GM12865 (cell line): ENCODE measurements at places on chromosomes 11 and 22.

GRCh38 chr22:17496841-17497240, 66.5 kb upstream of the SLC25A18 start:
- no peak for DNase-seq

- no peak for DNase-seq
Observed at GRCh38 chr11:66561975-66562248, 6.5 kb downstream of the CTSF start.

DNA sequence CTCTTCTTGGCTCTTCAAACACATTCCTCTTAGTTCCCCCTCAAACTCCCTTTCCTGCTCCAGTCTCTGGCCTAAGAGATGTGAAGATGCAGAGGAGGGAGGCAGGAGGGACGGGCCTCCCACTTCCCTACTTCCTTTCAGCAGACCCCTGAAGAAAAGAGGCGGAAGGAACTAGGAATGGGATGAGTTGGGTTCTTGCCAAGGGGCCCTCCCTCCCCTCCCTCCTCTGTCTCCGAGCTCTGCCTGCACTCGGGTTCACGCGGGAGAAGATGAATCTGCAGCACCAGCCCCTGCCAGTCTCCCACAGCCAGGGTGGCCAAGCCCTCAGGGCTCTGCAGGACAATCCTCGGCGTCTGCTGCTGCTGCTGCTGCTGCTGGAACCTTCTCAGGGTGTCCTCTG, 24.3 kb upstream of the PKNOX2 start:
- no peak for DNase-seq

DNA sequence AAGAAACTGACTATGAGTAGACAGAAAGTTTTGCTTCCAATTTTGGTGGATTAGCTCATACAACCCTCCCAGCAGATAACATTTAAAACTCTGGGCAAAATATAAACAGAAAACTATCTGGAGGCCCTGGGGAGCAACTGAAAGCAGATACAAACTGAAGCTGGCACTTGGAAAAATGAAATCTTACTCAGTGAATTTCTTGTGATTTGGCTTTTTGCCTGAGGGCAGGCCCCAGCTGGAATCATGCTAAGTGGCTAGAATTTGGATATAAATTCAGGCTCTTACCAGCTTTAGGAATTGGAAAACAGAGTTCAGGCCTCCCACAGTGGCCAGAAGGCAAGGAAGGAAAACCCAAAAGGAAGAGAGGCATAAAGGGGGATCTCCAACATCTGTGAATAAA, 85.8 kb downstream of the EFCAB6 start:
- no peak for DNase-seq

- peak; percentile 18 for DNase-seq
Observed at GRCh38 chr11:82194521-82194920, 539.1 kb downstream of the FAM181B start.

DNA sequence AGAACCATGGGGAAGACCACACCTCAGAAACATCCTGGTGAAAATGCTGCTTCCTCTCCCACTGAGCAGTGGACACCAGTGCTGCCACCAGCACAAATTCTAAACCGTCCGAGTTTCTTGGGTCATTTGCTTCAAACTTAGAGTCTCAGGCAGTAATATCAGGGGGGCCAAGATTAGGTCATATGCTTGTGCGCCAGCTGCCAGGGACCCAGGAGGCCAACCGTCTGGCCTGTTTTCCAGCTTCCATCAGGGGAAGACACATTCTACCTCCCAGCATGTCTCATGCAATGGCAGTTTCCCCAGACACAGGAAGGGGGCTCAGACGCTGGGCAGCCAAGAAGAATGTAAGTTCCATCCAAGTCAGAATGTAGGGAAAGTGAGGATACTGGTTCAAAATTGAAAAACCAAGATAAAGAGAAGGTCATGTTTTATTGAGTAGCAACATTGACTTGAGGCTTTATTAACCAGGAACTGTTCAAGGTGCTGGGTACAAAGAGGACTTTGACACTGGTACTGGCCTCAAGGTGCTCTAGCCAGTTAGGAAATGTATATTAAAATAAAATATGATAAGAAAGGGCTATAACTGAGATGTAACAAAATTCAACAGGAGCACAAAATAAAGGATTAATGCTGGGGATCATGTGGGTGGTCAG, 59.7 kb upstream of the EED start:
- DNase-seq = no peak

DNA sequence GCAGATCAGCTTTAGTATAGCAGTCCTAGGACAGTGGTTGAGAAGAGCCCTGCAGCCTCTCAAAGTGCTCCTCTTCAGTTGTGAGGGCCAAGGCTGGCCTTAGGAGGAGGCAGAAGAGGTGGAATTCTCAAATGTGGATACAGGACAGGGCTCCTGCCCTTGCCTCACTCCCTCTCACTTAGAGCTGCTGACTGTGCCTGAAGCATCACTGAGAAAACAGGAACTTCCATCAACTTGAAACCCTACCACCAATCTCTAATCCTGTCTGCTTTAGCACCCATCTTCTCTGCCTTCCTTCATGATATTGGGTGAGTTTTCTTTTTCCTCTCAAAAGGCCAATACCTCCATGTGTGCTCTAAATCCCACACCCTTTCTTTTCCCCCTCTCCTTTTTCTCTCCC, 14.4 kb upstream of the UCP3 start:
- DNase-seq = no peak

DNA sequence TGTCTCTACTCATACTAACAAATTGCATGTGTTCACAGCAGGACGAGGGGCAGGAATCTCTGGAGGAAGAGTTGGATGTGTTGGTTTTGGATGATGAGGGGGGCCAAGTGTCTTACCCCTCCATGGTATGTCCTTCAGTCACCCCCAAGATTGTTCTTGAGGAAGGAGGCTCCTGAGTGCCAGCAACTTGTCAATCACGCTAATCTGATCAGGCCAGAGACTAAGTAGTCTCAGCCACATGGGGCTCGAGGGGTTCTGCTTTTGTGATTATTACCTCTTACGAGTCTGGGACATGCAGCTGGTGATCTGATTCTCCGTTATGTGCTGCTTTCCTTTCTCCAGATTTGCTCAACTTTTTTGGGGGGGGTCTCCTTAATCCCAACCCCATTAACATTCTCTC, 54.3 kb downstream of the CTNND1 start:
- DNase-seq = no peak

DNA sequence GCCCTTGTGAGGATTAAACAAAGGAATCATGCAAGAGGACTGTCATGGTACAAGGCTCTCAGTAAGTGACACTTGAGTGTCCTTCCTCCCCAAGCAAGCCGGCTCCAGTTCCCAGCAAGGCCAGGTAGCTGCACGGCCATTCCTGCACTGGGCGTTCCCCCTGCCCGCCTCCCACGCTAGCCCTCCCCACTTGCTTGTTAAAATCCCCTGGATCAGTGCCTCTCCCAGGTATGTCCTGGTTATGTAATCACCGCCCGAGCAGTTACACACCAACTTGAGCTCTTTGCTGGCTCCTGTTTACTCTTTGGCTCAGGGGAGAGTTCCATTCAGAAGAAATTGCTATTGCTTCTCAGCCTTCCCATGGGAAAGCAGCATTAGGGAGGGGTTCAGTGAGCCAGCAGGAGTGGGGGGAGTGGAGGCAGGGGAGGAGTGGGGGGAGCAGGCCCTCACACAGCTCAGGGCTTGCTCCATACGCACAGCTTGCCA, 19.4 kb upstream of the MYEOV start:
- DNase-seq = no peak

- DNase-seq = no peak
Observed at GRCh38 chr22:42436404-42436803, 4.2 kb upstream of the NFAM1 start.

- no peak for DNase-seq
Observed at GRCh38 chr11:118263112-118263511, 985 bp downstream of the MPZL2 start.

DNA sequence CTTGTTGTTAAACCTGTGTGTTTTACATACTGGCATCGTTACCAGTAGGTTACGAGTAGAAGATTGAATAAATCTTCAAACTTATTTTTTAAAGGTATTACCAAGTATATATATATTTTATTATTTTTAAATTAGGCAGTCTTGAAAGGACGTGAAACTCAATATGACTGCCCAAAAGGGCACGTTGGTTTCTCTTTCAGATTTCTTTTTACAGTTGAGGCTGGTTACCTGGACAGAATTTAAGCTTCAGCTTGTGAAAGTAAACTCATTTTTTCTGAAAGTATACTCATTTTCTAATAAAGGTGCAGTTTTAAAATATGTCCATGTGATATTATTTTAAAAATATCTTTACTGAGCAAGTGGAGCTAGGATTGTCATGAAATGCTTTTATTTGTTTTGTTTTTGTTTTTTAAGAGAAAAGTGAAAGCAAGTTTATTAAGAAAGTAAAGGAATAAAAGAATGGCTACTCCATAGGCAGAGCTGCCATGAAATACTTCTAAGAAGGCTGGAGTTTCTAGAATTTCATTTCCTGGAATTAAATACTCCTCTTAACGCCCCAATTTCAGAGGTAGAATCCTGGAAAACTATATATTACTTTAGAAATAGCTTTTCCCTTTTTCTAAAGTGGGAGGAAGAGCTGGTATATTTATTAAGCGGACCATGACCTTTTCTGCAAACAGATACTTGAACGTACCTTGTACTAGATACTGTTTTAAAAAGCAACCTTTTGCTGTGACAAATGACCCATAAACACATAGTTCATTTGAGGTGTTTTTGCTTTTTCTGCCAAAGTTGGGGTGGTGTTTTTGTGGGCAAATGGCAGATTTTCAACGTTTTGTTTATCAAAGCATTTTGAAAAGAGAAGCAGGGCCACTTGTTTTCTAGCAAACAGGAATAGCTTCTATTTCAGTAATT, 1.9 kb downstream of the FBXO7 start:
- peak; percentile 47 for DNase-seq

- DNase-seq = peak; percentile 77
Observed at GRCh38 chr11:11798586-11799438, 43.0 kb upstream of the USP47 start.

DNA sequence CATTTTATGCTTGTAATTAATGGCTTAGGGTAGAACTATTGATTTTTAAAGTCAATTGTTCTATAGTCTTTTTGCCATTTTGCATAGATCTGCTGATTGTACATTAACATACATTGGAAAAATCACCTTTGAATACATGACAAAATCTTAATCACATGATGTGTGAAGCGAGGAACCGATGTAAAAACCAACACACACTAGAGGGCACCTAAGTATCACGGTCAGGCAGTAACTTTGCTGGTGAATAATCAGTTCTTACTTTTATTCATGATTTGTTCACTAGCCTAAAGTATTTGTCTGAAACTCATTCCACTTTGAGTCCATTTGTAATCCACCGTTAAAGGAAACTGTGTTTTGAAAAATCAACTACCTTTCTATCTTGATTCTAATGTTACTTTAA, 28.2 kb downstream of the JHY start:
- peak; percentile 13 for DNase-seq

- DNase-seq = peak; percentile 60
Observed at GRCh38 chr11:122215244-122215992, 99.4 kb upstream of the BLID start.

- DNase-seq = peak; percentile 26
Observed at GRCh38 chr11:43278193-43278956, 33.4 kb upstream of the API5 start.

DNA sequence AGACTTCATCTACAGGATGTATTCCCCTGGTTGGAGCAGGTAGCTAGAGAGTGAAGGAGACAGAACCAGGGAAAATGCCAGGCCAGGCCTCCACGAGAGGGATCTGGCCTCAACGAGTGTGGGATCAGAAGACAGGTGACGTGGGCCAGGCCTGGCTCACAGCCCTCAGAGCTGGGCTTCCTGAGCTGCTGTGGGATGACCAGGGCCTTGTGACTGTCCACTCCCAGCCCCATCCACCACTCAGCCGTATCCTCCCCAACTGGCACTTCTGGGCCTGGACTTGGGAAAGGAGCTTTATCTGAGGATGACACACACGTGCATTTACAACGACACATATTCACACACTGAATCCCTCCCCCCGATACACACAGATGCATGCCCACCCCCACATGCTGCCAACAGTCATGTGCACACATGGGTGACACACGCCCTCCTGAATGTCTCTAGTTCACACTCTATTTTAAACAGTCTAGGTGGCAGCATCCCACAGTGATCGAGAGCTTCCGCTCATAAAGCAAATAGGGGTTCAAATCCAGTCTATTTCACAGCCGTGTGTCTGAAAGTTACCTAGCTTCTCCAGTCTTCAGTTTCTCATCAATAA, 93.1 kb downstream of the TP53I11 start:
- DNase-seq = no peak

DNA sequence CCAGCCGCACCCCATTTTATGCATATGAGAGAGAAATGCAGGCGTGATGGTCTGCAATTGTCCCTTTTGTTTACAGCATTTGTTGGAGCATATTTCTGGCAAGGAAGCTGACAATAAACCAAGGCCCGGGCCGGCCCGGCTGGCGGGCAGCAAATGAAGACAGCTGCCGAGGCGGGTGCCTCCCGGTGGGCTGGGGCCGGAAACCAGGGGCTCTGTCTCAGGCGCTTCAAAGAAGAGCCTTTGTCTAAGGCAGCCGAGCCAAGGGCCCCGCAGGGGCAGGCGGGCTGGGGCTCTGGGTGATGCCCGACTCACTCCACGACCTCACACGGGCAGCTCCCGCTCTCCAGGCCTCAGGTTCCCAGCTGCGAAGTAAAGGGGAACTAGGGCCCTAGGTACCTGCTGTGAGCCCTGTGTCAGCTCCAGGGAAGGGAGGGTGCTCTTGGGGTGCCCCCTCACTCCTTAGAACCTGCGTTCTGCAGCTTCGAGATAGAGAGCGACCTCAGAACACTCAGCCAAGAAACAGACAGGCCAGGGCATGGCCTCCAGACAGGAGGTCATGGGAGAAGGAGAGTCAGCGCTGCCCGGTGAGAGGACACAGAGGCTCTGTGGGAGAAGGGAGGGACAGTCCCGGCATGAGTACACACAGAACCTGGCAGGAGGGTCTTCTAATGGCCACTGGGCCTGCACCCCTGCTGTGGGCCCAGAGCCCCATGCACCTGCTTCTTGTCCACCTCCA, 2.4 kb downstream of the LINC01488 start:
- DNase-seq = no peak

- no peak for DNase-seq
Observed at GRCh38 chr11:4607096-4607495, 935 bp downstream of the TRIM68 start.

DNA sequence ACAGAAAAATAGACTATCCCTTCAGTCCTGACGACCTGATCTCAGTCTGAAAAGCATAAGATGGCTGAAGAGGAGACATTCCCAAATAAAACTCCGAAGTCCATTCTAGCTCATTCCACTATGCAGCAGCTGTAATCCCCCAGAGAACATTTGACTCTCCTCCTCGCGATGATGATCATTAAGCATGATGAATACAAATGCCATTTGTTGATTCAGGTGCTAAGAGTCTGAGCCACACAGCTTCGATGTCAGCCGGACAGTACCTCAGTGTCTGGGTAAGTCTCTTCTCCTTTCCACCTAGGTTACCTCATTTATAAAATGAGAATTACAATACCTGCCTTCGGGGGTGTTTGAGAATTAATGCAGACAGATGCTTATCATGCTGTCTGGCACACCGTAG, 94.8 kb downstream of the TENM4 start:
- no peak for DNase-seq
